ENCODE measurements at places on chromosomes 5 and 9. TPM values are rescaled to one million over a fixed set of nuclear protein-coding genes. Genes with fewer than 3 reads are reported as not detected.

- no peak for DNase-seq
Observed at GRCh38 chr5:54249210-54250028, 61.0 kb downstream of the ARL15 start.

- DNase-seq = peak; percentile 78
Observed at GRCh38 chr9:34546834-34547827, 24.3 kb upstream of the ENHO start.

GRCh38 chr9:12776513-12777055 is 1.8 kb downstream of the LURAP1L start:
- DNase-seq = peak; percentile 96

GRCh38 chr9:36671561-36671960 is 98.9 kb downstream of the MELK start:
- no peak for DNase-seq

- peak; percentile 59 for DNase-seq
Observed at GRCh38 chr9:131464354-131465000, 38.2 kb upstream of the POMT1 start.

DNA sequence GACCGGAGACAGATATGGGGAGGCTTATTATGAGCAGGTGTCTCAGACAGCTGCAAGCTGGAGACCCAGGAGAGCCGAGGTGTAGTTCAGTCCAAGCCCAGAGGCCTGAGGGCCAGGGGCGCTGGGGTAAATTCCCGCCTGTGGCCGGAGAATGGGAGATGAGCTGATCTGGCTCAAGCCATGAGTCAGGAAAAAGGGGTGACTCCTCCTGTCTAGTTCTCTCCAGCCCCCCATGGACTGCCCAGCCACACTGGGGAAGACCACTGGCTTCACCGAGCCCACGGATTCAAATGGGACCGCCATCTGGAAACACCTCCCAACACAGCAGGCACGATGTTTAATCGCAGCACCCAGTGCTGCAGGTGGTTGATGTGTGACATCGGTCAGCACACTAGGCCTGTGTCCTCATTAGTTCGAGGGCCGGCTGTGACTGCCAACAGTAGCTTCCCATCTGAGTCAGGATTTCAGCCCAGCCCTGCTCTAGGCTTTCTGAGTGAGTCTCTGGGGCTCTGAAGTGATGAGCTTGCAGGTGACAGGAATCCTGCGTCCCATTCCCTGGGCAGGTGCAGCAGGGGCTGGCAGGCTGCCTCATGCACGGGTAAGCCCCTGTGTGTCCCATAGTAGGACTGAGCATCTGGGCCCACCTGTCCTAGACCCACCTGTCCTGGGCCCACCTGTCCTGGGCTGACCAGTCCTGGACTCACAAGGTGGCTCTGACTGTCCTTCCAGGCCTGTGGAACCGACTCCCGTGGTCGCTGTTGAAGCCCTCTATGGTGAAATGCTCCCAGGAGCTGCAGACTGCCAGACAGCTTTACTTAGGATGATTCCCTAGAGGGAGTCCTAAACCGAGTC is 49.7 kb downstream of the AHRR start:
- DNase-seq = no peak

DNA sequence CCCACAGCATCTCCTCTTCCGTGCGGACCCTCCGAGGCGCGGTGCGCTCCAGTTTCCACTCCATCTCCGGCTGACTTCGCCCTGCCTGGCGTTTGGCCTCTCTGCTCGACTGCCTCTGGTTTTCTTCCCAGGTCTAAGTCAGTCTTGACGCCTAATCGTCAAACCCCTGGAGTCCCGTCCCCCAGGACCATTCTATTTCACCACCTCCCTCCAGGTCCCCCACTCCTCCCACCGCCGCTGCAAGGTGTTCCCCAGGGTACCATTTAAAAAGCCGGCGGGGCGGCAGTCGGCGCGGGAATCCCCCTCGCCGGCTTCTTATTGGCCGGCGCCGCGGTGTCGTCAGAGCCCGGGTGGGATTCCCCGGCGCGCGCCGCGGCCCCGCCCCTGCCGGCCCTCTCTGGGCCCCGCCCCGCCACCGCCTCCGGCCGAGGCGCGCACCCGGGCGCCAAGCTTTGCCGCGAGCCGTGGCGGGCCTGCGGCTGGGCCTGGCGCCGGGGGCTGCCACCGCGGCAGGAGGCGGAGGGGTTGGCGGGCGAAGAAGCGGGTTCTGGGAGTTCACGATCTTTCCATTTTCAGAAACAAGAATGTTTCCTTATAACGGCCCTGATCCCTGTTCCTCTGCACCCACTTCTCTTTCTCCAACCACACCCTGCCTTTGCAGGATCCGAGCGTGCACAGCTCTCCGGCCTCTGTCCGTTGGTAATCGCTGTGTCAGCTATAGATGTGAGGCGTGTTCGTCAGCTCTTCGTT is at the start of gene CDC20B:
TSS of gene CDC20B (minus strand) at position 241 of the 750 bp plus-strand sequence. CDS start at position 64, 177 bp downstream.
- peak; percentile 78 for DNase-seq

DNA sequence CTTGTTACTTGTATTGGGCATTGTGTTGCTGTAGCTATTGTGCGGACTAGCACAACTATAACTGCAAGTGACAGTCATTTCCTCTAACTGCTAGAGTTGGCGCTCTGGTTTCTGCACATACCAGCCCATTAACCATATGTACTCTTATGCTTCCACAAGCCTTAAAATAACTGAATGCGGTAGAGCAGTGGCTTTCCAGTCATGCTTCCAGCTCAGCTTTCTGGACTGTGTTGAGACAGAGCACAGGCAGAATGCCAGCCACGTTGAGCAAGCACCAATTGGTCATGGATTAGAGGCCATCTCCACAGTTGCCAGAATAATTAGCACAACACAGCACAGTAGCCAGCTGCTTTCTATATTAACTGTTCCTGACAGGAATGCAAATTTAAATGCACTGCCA is 12.2 kb downstream of the INVS start:
- peak; percentile 92 for DNase-seq

DNA sequence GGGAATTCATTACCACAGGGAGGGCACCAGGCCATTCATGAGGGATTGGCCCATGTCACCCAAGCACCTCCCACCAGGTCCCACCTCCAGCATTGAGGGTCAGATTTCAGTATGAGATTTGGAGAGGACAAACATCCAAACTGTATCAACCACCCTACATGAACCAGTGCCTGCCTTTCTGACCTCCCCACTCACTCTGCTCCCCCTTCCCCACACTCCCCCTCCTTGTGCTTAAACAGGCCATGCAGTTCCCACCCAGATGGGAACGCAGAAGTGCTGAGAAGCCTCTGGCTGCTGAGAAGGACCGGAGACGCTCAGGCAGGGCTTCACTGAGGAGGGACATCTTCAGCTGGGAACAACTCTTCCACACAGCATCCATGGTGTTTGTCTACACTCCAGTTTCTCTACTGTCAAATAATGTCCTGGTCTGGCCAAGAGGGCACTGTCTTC is 30.0 kb upstream of the ADAMTS2 start:
- no peak for DNase-seq

GRCh38 chr9:13689925-13690324 is 410.4 kb upstream of the MPDZ start:
- no peak for DNase-seq

DNA sequence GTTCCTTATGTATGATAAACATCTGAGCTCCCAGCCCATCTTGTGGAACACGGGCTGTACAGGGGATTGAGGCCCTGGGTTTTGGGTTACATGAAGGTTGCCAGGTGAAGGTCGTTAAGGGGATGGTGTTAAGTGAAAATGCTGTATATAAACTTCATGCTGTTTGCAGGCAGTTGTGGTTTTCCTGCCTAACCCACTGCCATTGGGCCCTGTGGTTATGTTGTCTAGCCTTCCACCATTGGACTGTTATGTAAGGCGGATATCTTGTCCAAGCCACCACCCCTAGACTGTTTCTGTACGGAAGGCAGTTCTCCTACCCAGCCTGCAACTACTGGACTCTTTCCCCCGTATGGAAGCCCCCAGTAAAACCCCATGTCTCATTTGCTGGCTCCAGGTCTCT is 246.1 kb downstream of the KIF4B start:
- DNase-seq = no peak

DNA sequence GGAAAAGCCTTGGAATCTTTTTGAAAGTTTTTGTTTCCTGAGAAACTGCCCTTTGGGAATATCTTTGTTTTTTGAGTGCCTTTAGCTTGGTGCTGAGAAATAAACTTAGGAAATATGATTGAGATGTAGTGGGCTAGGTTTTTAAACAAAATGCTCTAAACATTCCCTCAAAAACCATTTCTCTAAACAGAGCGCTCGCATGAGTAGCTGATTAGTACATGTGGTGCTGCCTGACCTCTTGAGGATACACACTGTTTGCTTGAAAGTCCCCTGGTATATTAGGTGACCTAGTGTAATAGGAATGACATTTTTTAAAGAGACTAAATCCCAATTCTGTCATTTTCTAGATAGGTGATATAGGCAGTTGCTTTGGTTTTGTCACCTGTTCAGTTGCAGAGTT is 132.3 kb downstream of the ADAMTSL1 start:
- DNase-seq = no peak

DNA sequence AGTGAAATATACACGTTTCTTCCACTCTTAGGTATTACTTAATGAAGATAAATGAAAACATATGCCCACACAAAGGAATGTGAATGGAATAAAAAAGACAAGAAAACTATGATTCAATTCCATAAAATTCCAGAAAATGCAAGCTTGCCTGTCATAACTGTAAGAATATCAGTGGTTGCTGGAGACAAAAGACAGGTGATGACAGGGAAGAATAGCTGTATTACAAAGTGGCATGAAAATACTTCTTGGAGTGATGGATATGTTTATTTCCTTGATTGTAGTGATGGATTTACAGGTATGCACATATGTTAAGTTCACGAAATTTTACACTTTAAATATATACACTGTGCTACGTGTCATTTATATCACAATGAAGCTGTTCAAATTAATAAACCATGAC is 553.3 kb downstream of the HTR1A start:
- DNase-seq = no peak

DNA sequence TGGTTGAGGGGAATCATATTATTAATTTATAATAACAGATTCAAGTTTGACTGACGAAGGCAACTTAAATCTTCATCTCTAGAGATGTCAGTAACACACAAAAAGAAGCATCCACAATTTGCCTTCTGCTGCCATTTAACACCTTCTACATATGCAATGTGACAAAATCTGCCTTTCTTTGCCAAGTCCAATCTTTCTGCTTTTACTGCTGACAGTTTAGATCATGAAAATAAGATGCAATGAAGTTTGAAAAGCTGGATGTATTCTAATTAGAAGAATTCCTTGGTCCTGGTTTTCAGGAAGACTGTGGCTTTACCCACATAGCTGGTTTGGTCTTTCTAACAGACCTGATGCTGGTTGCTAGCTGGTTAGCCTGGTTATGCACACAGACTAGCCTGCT is 178.9 kb downstream of the ACER2 start:
- DNase-seq = no peak

DNA sequence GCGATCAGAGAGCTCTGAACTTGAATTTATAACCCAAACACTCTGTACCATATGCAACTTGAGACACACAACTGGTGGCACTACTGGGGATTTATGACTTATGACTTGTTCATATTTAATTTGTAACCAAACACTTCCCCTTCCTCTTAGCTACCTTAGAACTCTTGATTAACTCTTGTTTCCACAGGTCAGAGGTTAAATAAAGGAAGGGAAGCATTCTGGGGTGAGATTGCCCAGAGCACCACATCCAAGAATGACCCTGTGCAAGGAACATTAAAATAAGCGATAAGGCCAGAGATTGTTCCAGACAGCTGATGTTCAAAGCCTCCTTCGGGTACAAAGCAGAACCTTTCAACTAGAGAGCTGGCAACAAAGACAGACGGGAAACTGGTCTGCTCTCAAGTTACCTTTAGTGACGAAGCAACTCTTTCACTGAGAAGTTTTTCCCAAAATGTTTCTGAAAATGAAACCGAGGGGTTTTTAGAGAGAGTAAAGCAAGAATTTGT is 242.6 kb downstream of the DENND1A start:
- DNase-seq = no peak

- DNase-seq = no peak
Observed at GRCh38 chr5:35771300-35771699, 85.4 kb upstream of the IL7R start.

DNA sequence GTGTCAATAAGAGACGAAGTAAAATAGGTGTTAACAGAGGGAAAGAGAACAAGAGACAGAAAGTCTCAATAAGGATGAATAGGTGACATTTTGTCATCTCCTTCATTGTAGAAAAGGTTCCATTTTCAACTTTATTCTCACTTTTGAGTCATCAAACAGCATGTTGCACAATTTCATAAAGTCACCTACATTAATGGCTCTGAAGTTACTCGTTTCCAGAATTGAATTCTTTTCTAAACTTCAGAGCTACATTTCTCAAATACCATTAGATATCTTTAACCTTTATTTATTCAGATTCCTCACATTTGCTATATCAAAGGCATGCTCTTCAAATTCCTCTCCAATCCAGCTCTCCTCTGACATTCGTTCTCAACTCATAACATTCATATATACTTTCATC is 13.1 kb downstream of the ADAMTS6 start:
- DNase-seq = no peak

DNA sequence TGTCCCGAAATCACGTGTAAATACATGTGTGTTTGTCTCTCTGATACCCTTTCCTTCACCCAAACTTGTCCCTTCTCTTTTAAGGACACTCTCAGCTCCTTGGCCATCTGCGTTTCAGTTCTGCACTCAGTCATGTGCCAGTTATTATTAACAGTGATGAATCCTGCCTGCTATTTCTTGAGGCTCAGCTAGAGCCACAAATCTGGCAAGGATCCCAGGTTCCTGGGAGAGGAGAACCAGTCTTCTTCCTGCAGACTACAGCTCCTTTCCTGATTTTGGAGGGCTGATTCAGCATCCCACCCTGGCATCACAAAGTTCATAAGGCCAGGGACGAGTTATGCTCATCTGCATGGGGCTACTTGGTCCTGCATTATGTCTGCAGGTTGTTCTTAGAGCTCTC is 5.6 kb downstream of the MAMDC2 start:
- DNase-seq = peak; percentile 94

- DNase-seq = no peak
Observed at GRCh38 chr5:109697339-109697738, 7.6 kb downstream of the MAN2A1 start.

- DNase-seq = no peak
Observed at GRCh38 chr9:26263478-26263877, 585.2 kb upstream of the TUSC1 start.

DNA sequence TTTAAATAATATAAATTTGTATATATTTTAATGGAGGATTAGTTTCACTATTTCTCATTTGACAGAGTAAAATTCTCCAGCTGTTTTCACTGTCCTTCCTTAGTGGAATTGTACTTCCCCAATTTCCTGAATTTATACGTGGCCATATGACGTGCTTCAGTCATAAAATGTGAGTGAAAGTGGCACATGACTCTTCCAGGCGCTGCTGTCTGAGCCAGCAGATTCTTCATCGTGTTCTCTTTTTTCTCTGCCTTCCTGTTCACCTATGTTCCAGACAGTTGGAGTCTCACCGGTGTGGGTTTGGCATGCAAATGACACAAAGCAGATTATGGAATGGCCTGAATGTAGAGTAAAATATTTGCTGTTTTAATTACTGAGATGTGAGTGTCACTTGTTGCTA is 684.1 kb downstream of the SEMA5A start:
- DNase-seq = no peak

PRSS3 gene
- not detected for total RNA-seq

FABP6 gene
- total RNA-seq = not detected

SAP30L gene
- 47.4 TPM for total RNA-seq

TTC23L gene
- total RNA-seq = not detected

CDO1 gene
- total RNA-seq = 19.5 TPM

MYOT gene
- total RNA-seq = 22.1 TPM

SPEF2 gene
- 3.6 TPM for total RNA-seq

LMAN2 gene
- total RNA-seq = 169 TPM

PCDHGC5 gene
- 5.6 TPM for total RNA-seq

FOXD4L6 gene
- total RNA-seq = not detected

HSD17B3 gene
- total RNA-seq = 0.66 TPM

SMIM23 gene
- total RNA-seq = not detected

Data from sigmoid colon (tissue), 7 donors.